NCI-H1436 (cell line): ENCODE measurements at places on chromosomes 3 and 15.

GRCh38 chr3:126100269-126100633, 16.3 kb upstream of the SLC41A3 start:
- no peak for DNase-seq

GRCh38 chr3:121592856-121593702, at the start of gene FBXO40:
FBXO40 (plus strand) TSS chr3:121593379; CDS start chr3:121620576, 27,197 bp downstream.
- DNase-seq: peak; percentile 92

DNA sequence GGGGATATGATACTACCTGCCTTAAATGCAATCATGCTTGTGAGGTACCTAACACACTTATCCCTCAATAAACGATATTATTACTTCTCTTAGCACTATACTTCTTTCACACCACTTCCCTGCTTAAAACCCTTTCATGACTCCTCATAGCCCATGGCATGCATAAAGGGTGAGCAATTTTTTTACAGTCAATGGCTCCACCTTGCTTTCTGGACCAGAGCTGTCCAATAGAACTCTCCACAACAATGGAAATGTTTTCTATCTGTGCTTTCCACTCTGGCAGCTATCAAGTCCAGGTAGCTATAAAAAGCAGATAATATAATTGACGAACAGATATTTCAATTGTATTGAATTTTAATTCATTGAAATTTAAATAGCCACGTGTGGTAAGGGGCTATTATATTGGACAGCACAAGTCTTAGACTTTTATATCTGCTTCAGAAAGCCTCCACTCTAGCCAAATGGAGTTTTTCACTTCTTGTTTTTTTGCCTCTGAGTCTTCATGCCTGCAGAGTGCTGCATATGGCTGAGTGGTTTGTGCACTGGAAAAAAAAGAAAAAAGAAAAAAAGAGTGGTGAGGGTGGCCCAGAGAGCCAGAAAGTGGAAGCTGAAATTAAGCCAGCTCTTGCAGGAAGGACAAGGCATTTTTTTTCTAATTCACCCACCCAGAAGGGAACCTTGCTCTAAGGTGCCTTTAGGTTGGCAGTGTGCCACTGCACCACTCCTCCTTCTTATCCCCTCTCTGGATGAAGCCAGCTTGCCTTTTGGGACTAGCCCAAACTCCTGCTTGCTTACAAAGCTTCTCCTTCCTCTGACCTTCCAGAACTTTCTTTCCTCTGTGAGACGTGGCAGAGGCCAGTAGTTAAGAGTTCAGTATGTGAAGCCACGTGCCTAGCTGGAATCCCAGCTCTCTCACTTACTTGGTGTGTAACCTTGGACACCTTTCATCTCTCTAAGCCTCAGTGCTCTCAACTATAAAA, 239.0 kb upstream of the LRTM1 start:
- DNase-seq: no peak

DNA sequence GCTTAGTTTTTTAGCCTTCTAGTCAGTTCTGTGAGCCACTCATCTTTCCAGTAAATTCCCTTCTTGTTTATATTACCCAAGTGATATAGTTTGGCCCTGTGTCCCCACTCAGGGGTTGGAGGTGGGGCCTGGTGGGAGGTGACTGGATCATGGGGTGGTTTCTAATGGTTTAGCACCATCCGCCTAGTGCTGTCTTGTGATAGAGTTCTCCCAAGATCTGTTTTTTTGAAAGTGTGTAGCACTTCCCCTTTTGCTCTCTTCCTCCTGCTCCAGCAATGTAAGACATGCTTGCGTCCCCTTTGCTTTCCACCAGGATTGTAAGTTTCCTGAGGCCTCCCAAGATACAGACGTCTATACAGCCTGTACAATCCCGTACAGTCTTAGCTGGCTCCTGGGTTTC, 53.7 kb upstream of the INO80 start:
- DNase-seq: no peak

- DNase-seq: no peak
Observed at GRCh38 chr3:123018683-123019082, 8.9 kb downstream of the SEMA5B start.

DNA sequence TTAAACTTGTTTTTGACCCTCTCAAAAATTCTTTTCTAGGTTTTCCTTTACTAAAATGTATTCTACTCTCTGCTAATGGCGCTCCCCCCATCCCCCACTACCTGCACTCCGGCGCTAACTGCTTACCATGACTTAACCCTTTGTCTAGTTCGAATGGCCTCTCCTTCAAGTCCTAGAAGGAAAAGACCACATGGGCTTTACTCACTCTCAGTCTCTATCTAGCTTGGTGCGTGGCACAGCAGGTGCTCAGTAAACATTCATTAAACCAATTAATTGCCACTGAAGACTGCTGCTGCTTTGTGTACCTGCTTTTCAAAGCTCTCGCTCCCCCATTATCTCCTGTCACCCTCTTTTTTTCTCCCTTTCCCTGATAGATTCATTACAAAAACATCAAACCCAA, 457.7 kb upstream of the THRB start:
- no peak for DNase-seq

DNA sequence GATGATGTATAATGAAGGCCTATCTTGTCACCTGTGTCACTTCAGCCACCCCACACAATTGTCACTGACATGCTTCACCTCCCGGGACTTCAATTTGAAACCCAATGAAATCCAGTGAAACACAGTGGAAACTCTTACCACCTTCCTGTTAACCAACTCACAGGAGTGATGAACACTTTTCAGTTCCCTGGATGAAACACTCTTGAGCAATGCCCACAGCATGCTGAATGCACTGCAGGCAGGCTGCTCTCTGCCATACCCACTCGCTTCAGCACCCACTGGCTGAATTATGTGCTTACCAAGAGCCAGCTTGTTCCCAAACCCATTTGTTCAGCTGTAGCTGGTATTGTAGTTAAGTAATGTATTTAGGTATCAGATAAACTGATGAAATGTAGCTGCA, 47.0 kb downstream of the MAP2K1 start:
- DNase-seq: no peak

GRCh38 chr3:71728632-71729342, 3.6 kb upstream of the EIF4E3 start:
- peak; percentile 75 for DNase-seq

GRCh38 chr3:146087116-146087515, 73.9 kb downstream of the PLOD2 start:
- DNase-seq: no peak

GRCh38 chr15:79872358-79873017, 24.3 kb downstream of the MTHFS start:
- DNase-seq: no peak

DNA sequence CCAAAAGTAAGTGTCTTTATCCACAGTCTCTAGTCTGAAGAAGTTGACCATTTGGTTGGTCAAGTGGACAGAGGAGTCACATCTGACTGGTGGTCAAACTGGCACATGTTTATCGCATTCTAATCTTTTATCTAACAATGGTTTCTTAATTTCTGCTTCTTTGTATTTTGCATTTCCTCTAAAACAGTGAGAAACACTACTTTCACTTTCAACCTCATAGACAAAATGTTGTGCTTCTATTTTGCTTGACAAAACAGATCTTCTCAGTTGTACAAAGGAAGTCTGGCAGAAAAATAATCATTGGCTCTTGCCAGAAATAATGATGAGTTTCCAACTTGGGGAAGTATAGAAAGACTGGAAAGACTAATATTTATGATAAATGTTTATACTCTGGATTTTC, 103.9 kb downstream of the MME start:
- DNase-seq: no peak

DNA sequence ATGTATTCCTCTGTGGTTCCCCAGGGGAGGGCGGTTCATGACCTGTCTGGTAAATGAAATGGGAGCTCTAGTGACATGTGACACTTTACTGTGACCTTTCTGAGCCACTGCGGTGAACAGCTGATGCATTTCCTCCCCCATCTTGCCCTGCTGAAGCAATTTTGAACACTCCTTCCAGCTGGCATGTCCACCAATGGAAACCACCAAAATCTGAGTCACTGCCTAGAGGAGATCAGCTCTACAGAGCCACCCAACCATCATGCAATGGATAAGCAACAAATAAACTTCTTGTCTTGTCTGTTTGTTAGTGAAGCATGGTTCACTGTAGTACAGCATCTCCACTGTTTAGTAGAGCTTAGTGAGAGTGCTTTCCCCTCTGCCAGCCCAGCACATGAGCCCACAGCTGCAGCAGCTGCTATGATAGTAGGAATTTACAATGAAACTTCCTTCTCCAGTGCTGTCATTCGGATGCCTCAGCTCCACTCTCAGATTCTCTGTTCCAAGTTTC, 479.4 kb downstream of the NTRK3 start:
- no peak for DNase-seq

DNA sequence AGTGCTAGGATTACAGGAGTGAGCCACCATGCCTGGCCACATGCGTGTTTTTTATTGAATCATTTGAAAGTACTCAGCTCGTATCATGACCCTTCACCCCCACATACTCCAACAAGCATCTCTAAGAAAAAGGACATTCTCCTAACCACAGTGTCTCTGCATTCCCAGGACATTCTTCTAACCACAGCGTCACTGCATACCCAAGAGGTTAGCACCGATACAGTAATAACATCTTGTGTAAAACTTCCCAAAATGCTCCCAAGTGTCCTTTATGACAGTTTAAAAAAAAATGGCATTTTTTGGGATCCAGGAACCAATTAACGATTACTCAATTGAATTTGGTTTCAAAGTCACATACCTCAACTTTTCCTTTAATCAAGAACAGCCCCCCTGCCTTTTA, 39.6 kb downstream of the FLNB start:
- DNase-seq: no peak

- peak; percentile 44 for DNase-seq
Observed at GRCh38 chr15:74957476-74958035, 984 bp upstream of the RPP25 start.

GRCh38 chr15:52171807-52172206, 19.4 kb downstream of the GNB5 start:
- DNase-seq: no peak

GRCh38 chr3:23916152-23916885, 471 bp downstream of the NKIRAS1 start:
- DNase-seq: no peak

GRCh38 chr15:70056091-70056680, 41.5 kb downstream of the TLE3 start:
- no peak for DNase-seq

DNA sequence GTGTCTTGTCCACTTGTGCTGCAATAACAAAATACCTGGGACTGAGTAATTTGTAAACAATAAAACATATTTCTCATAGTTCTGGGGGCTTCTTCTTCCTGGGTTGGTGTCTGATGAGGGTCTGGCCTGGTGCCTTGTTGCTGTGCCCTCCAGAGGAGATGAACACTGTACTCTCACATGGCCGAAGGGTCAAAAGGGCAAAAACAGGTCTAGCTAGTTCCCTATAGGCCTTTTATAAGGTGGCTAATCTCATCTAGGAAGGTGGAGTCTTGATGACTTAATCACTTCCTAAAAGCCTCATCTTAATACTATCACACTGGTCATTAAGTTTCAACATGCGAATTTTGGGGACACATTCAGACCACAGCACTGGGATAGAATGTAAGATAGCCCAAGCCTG, 228.4 kb downstream of the TLE3 start:
- no peak for DNase-seq

DNA sequence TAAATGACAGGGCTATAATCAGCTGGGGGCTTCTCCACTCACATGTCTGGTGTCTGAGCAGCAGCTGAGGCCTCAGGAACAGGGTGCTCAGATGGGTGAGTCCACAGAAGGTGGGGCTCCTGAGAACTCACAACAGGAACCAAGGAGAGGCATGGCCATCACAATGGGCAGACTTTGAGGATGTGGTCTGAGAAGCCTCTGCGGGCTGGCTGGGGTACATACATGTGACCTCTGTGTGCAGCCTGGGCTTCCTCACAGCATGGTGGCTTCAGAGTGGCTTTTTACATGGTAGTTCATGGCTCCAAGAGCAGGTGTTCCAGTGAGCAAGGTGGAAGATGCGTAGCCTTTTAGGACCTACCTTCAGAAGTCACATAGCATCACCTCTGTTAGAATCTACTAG, 58.8 kb downstream of the TRPC1 start:
- no peak for DNase-seq

DNA sequence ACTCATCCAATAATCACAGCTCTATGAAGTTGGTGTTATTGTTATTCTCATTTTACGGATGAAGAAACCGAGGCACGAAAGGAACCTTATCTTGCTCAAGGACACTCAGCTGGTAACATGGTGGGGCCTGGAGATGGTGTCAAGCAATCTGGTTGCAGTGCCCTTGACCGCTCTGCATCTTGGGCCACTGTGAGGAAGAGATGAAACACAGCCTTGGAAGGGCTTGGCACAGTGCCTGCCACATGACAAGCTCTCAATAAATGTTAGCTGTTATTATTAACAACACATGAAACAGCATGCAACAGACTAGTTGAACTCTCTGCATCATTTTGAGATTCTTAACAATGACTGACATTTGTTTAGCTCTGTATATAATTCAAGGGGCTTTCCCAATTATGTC, 10.1 kb upstream of the ITGA11 start:
- DNase-seq: no peak

DNA sequence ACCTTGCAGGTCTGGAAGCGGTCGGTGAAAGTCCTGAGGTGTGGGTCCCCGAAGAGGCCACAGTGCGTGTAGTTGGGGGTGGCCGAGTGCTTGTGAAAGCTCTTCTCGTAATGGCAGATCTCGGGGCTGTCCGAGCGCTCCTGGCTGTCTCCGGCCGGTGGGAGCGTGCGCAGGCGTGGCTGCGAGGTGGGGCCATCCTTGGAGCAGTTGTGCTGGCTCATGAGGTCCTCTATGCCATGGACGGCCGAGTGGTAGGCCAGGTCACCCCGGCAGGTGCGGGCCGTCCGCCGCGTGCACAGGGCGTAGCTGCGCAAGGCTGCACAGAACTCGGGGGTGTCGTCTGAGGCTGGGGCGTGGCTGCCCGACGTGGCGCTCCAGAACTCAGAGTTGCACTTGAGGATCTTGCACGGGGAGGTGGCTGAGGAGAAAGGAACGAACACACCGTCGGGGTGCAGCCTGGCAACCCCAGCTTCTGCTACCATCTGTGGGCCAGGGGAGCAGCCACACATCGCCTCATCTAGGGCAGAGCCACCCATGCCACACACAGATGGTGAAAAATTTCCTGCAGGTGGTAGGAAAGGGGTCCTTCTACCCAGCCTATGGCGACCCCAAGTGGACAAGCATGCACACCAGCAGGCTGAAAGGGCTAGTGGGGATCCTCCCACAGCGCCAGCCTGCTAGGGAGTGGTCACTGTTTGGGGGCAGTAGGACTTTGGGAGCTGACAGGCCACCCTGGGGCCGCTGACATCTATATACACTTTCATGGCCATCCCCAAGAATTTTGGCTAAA, 36.7 kb downstream of the RGMA start:
- no peak for DNase-seq

DNA sequence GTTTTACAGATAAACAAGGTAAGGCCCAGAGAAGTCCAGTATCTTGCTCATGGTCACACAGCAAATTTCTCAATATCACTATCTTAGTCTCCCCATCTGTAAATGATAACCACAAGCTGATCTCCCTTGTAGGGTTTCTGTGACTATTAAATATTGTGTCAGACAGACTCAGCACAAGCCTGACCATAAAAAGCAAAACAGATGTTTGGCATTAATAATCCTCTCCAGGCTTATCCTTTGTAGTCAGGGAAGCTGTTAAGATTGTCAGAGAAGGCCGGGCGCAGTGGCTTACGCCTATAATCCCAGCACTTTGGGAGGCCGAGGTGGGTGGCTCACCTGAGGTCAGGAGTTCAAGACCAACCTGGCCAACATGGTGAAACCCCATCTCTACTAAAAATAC, 173.2 kb upstream of the PRICKLE2 start:
- DNase-seq: no peak

GRCh38 chr3:96700322-96701315, 113.8 kb upstream of the EPHA6 start:
- DNase-seq: no peak
